Thymus (tissue), 14 donors: ENCODE measurements at places on chromosomes 3 and 15. TPM values are rescaled to one million over a fixed set of nuclear protein-coding genes. Genes with fewer than 3 reads are reported as not detected.

GRCh38 chr3:161137260-161137659 is 32.1 kb upstream of the B3GALNT1 start:
- no peak for DNase-seq

GRCh38 chr3:115943579-115943978 is 320.3 kb downstream of the GAP43 start:
- DNase-seq = no peak

- DNase-seq = no peak
These were observed 70.9 kb downstream of the DCUN1D1 start for GRCh38 chr3:182909318-182910040.

DNA sequence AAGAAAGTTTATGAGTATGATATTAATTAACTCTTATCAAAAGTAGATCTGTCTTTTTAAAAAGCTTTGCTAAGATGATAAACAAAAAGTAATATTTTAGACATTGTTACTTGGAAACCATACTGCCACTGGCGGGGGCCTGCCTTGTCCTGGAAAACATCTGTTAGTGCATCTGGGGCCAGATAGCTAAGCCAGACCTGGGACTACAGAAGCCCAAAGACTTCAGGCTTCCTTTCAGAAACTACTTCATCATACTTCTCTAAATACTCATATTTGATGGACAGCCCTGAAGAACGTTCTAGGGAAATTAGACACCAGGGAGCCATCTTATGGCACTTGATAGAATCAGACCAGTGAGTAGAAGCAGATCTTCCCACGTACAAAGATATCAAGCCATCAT is 795.4 kb upstream of the SEMA6D start:
- DNase-seq = no peak

DNA sequence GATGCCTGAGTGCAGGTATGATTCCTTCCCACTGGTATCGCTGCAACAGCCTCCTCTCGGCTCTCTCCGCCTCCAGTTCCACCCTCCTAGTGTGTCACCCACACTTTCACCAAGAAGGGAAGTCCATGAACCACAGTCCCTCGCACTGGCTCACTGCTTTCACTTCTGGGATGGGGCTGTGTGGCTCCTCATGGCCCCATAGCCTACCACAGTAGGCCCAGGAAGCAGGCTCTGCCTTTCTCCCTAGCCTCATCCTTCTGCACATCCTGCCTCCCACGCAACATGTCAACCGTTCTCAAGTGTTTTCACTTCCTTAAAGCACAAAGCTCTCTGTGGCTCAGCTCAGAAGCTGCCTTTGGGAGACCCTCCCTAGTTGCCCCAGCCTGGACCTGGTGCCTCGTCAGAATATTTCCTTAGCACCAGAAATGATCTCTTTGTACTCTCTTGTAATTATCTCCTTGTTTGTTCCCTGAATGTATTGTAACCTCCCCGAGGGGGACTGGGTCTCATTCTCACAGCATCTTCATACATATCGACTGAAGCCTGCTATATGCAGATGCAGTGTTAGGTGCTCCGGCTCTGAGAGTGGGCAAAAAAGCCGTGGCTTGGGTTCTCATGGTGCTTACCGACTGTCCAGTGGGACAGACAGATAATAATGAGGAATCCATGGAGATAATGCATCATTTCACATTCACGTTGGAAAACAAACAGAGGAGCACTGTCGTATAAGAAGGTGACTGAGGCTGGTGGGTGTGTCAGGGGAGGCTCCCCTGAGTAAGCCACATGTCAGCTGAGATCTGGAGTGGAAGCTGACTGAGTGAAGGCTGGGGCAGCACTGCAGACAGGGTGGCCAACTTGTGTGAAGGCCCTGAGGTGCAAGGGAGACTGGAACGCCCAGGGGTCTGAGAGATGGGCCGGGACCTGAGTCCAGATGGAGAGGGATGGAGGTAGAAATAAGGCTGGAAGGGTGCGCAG is 107.1 kb downstream of the DGKG start:
- no peak for DNase-seq

The BOC gene
- 5.5 TPM for total RNA-seq
